ENCODE measurements at places on chromosomes 12 and 14.
A peak's percentile ranks its signal among the peaks of the same experiment; 100 is the strongest.

GRCh38 chr14:87656315-87656714, 336.7 kb downstream of the GALC start:
- DNase-seq: no peak

GRCh38 chr12:53219292-53219955, 12.4 kb upstream of the ITGB7 start:
- no peak for DNase-seq

DNA sequence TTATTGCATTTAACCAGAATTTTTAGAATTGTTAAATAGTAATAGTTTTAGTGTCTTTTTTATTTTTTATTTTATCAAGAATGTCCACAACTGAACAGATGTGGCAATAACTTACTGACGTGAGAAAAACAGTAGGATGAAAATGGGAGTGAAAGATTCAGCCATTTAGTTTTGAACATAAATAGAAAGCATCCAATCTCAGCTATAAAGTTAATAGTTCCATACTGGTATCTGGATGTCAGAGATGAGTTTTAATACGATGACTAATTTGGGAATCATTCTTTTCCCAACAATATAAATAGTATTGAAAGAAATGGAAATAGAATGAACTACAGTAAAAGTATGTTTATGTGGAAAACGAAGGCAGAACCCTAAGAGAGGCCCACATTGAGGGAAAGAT, 159.4 kb downstream of the EPS8 start:
- DNase-seq: peak; percentile 47

GRCh38 chr14:86790408-86791364, 1202.3 kb downstream of the GALC start:
- no peak for DNase-seq

GRCh38 chr12:8886502-8887284, 27.6 kb upstream of the PHC1 start:
- DNase-seq: no peak

DNA sequence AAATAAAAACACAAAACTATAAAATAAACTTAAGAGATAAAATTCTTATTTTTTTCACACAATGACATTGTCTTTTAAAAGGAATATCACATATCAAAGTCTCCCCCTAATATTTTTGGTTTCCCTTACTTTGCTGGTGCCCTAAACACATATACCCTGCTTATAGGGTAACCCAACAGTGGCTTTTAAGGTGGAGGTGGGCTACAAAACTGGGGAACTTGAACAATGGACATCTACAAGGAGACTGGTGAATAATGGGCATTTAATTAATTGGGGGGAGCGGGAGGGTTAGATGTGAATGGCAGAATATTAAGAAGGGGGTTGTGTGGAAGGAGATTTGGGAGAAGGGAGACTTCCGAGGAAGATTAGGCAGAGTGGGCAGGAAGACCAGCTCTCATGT, 9.6 kb downstream of the B4GALNT1 start:
- DNase-seq: no peak

DNA sequence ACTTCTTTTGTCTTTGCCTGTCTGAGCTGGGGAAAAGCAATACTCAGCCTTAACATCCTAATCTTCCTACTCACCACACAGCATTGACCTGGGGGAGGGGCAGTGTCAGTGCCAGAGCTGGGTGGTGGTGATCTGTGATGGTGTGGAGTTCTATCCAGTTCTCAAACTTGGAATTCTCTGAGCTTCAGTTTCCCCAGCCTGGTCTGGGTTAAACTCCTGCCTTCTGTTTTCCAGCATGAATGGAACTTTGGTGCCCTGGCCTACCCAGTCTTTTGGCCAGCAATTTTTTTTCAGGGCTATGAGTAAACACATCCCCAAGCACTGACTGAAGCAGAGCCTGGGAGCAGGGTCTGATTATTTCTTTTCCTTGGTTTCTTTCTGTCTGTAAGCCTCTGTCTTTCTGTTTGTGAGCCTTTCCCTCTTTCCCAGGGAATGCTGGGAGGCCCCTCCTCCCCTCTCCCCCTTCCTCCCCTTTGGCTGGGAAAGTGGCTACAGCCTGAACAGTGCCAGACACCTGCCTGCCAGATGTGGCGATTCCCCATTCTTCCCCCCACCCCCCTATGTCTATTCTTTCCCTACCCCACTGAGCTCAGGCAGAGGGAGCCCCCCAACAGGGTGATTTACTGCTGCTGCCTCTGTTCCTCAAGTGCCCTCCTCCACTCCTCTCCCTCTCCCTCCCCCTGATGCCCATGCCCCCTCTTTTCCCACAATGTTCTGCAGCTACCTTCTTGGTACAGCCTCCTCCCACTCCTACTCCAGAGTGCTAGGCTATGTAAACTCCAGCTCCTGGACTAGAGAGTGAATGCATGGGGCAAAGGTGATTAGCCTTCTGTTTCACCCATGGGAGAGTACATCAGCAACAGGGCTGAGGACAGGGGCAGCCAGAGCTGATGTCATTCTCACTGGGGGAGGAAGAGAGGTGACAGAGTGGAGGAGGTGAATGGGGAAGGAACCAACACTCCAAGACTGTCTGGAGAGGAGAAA, 11.1 kb downstream of the GPR84 start:
- no peak for DNase-seq

- no peak for DNase-seq
These were observed 58.1 kb upstream of the TUNAR start for GRCh38 chr14:95818581-95818980.

- DNase-seq: no peak
These were observed 26.2 kb downstream of the ANG start for GRCh38 chr14:20714593-20715250.

DNA sequence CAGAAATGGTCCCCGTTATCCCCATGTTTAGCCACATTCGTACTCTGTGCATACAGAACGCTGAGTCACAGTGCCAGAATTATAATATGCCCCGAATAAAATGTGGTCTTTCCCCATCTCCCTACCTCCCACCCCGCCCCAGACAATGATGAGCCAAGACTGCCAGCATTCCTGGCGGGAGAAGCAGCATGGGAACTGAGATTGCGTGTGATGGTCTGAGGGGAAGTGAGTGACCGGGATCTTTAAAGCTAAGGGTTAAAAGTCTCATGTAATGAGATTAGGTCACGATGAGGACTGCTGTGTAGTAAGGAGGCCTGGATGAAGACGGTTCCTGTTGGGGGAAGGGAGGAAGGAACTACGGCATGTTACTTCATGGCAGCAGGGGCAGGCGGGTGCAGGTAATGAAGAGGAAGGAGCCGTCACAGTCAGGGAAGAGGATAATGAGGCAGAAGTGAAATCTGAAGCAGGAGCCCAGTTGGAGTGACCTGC, 243.3 kb upstream of the FKBP4 start:
- DNase-seq: no peak
